AG09309 (cell line): ENCODE measurements at places on chromosomes 4 and X.

DNA sequence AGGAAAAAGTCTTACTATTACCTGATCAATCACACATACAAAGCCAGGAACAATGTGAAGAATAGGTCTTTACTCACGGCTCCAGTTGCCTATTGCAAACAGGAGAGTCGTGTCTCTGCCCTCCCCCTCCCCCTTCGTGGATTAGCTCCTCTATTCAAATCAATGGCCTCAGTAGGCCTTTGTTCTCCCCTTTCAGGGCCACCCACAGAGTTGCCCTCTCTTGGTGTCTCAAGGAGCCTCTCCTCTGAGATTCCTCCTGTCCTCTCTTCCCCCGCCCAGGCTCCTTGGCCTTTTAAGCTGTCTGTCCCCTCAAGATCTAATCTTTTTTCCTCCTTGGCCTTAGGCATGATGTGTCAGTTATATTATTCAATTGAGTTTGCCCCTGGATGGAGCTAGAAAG lies 107.2 kb upstream of the NALF2 start:
- no peak for DNase-seq

GRCh38 chrX:133985164-133985966 lies at the start of gene GPC3:
Gene GPC3, minus strand, starts transcription at chrX:133985594.
- no peak for DNase-seq

GRCh38 chr4:169032194-169032593 lies 22.1 kb upstream of the CBR4 start:
- no peak for DNase-seq

DNA sequence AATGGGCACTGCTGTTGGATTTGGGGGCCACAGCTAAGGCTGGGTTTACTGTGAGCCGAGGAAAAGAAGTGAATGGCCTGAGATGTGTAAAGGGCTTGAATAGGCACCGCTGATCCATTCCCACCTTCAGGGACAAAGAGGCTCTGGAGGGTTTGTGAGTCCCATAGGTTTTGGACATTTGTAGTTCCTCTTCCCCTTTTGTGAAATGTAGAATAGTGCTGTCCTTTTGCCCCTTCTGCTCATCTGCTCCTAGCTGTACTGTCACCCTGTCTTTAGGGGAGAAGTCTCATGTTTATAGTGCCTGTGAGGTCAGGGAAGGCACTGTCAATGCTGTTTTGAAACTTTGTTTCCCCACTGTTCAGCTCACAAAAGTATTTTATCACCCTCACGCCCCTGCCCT lies 26.4 kb upstream of the CLCN4 start:
- no peak for DNase-seq

- no peak for DNase-seq
Measured at GRCh38 chr4:151766691-151767090, 5.9 kb upstream of the GATB start.

DNA sequence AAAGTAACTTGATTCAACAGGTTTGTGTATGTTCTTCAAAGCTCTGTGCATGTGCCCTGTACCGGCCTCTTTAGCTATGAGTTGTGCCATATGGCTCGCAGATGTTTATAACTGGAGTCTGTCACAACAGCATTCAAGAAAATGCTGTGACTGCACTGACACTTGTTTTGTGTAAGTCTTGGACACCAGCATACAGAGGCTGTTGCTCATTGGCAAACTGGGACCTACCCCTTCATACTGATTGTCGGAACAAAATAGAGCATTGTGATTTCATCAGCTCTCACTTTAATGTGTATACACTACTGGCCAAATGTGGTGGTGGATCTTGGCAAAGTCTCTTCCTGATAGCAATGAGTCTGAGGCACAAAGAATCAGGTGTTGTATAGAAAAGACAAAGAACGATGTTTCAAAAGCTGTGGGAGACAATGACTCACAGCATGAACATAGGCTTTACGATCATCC lies 133.9 kb downstream of the EGF start:
- no peak for DNase-seq

- no peak for DNase-seq
Measured at GRCh38 chr4:28518561-28519165, 1658.0 kb downstream of the STIM2 start.

GRCh38 chrX:38346150-38346549 lies 6.3 kb upstream of the OTC start:
- no peak for DNase-seq

GRCh38 chrX:140525448-140525847 lies 20.6 kb upstream of the SOX3 start:
- no peak for DNase-seq

- DNase-seq, result peak; percentile 25
Measured at GRCh38 chr4:25020236-25020635, 10.5 kb downstream of the LGI2 start.

DNA sequence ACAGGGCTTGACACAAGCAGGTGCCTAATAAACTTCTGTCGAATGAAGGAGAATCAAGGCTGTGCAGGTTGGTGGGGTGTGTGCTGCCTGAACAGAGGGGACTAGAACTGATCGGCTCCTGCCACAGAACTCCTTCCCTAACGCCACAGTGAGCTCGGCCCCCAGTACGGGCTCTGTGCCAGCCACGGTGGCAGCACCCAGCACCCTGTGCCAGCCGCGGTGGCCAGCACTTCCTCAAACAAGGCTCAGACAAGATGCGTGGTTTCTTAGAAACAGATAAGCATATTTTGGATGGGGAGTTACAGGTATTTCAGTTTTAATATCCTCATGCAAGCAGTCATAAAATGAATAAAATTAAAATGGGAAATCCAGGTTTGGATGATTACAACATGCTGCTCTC lies 26.0 kb upstream of the C4orf50 start:
- no peak for DNase-seq

DNA sequence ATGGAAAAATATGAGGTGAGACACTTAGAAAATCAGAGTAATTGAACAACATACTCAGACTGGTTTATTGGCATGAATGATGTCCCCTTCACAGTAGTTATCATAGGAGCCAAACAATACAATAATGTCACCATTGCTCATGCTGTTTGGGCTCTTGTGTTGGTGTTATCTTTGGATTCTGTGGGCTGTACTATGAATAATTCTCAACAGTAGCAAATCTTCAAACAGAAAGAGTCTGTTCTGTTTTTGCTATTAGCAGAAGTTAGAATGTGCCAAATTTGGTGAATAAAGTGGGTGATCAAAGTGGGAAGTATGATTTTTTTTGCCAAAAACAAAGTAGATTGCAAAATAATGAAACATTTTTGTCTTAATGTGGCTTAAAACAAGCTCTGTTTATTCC lies 58.3 kb downstream of the GRID2 start:
- no peak for DNase-seq

DNA sequence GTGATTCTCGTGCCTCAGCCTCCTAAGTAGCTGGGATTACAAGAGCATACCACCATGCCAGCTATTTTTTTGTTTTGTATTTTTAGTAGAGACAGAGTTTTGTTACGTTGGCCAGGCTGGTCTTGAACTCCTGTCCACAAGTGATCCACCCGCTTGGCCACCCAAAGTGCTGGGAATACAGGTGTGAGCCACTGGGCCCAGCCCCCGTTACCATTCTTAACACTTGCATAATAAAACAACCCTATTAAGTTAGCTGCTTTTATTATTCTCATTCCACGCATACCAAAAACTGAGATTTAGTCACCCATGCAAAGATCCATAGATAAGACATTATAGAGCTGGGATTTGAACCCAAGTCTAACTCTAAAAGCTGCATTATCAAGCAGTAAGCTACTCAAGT lies 6.0 kb upstream of the TEX13A start:
- no peak for DNase-seq

DNA sequence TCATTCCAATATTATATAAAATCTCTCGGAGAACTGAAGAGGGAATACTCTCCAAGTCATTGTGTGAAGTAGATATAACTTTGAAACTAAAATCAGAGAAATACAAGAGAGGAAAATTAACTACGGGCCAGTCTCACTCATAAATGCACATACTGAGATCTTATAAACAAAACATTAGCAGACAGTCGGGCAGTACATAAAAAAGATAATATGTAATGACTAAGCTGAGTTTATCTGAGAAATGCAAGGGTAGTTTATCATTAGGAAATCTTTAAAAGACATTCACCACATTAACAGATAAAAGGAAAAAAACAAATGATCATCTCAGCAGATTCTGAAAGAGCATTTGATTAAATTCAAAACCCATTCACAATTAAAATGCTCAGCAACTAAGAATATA lies 116.7 kb downstream of the NYX start:
- DNase-seq, result no peak

- DNase-seq, result no peak
Measured at GRCh38 chrX:68375803-68376202, 57.5 kb downstream of the OPHN1 start.

DNA sequence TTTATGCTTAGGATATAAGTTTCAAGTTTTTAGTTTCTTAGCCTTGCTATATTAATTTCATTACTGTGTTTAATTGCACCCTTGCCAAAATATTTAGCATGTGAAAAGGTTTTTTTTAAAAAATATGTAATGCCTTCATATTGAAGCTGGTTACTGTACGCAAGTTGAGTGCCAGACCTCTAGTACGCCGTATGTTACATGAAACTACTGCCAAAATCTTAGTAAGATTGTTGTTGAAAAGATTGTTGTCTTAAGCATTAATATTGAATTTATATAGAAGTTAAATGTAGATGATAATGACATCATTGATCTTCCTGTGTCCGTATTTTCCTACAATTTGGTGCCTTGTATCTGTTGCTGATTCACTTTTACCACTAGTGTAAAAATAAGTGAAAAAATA lies 37.1 kb downstream of the FAM133A start:
- no peak for DNase-seq

GRCh38 chr4:115657991-115658650 lies 544.7 kb upstream of the NDST4 start:
- no peak for DNase-seq

GRCh38 chrX:124217304-124218251 lies 114.9 kb upstream of the TEX13D start:
- no peak for DNase-seq

DNA sequence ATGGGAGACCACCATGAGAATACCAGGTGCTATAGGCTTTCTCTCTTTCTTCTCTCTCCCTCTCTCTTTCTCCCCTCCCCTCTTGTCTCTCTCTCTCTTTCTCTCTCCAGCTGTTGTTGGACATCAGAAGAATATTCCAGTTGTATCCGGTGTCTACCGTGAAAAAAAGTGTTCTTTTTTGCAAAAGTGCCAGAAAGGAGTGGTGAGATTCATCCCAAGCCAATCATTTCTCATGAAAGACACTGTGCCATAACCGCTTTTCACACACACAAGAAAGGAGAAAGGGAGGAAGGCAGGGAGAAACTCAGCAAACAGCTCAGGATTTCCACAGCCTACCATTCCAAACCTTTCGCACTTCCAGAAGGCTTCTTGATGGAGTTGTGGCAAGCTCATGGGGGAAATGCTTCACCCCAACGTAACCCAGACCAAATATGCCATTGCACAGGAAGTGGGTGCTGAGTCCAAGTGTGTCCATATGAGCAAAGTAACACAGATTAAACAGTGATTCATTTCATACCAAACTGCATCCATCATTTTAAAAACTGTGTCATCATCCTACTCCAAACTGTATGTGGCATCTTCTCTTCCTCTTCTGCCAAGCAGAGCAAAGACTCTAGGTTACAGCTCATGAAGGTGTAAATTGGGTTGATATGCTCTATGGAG lies 224.0 kb downstream of the APBB2 start:
- peak; percentile 94 for DNase-seq

GRCh38 chrX:1361275-1361674 lies 24.7 kb downstream of the IL3RA start:
- no peak for DNase-seq

DNA sequence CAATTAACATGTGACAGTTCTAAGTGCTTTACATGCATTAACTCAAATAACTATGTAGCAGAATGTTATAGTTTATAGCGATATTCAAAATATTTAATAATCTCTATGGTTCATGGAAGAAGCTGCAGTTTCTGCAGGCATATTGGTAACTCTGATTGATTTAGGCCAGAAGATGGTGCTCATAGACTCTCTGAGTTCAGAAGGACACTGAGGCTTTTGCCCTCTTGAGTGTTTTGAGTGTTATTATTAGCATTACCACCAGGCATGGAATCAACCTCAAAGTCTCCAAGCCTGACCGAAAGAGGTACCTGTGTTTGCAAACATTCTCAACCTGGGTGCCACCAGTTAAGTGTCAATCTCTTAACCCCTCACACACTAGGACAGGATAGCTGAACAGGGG lies 792.3 kb upstream of the PCDH7 start:
- no peak for DNase-seq

DNA sequence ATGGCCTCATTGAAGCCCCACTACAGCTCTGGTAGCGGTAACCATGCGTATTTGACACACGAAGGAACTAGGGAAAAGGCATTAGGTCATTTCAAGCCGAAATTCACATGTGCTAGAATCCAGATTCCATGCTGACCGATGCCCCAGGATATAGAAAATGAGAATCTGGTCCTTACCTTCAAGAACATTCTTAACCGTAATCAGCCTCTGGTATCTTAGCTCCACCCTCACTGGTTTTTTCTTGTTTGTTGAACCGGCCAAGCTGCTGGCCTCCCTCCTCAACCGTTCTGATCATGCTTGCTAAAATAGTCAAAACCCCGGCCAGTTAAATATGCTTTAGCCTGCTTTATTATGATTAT lies 876 bp downstream of the HPRT1 start:
- no peak for DNase-seq

- no peak for DNase-seq
Measured at GRCh38 chrX:86910027-86910426, 607.6 kb upstream of the KLHL4 start.

DNA sequence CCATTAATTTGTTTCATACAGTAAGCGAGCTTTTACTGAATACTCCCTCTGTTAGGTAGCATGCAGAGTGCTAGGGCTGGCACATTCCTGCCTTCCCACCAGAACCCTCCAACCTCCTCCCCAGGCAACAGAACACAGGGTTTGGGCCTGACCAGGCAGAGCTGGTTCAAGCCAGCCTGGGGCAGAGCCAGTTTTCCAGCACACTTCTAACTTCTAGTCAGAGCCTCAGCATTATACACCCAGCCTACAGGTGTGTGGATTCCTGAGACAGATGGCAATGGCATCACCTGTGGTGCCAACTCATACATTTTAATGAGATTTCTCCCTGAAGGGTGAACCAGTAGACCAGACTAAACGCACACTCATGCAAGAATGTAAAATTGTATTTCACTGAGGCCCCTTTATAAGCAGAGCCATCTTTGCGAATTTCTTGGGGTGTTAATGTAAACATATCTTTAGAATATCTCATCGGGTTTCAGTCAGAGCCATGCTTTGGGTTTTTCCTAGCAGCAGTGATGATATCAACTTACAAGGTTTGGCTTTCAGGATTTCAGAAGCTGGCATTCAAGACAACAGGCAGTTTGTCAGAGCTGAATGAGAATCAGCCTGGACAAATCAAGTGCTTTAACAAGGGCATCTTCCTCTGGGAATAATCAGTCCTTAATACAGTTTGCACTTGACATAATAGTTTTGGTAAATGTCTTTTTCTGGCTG lies 92.0 kb downstream of the GATB start:
- no peak for DNase-seq

GRCh38 chr4:138307319-138307718 lies 65.2 kb upstream of the SLC7A11 start:
- no peak for DNase-seq
